Sigmoid colon (tissue), 7 donors: ENCODE measurements at places on chromosomes 5 and 9.

DNA sequence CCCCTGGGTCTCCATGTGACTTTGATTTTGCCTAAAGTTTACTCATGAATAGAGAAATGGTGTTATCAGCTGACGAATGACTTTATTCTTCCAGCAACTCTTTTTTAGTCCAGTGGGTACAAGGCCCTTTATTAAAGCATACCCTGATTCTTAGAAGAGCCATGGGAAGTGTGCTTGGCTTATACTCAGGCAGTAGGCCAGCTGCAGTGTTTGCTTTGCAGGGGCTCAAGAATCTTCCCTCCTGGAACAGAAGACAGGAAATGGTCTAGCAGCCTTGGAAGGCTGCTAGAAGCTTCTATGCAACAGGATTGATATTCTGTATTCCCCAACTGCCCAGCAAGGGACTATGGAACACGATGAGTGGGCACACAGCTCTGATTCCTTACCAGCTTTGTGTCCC is 73.4 kb upstream of the PLPP6 start:
- DNase-seq: no peak

DNA sequence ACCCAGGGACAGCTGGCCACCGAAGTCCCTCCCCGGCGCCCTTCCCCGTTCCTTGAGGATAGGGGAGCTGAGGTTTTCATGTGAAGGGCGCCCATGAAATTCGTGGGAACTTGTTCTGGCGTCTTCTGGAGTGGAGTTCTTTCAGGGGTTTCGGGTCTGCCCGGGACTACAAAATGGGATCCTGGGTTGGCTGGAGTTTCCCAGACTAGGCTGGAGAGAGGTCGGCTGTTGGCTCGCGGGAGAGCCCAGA is 3.6 kb upstream of the RGMB start:
- DNase-seq: no peak

- no peak for DNase-seq
Observed at GRCh38 chr5:42854795-42855194, 43.1 kb upstream of the SELENOP start.

DNA sequence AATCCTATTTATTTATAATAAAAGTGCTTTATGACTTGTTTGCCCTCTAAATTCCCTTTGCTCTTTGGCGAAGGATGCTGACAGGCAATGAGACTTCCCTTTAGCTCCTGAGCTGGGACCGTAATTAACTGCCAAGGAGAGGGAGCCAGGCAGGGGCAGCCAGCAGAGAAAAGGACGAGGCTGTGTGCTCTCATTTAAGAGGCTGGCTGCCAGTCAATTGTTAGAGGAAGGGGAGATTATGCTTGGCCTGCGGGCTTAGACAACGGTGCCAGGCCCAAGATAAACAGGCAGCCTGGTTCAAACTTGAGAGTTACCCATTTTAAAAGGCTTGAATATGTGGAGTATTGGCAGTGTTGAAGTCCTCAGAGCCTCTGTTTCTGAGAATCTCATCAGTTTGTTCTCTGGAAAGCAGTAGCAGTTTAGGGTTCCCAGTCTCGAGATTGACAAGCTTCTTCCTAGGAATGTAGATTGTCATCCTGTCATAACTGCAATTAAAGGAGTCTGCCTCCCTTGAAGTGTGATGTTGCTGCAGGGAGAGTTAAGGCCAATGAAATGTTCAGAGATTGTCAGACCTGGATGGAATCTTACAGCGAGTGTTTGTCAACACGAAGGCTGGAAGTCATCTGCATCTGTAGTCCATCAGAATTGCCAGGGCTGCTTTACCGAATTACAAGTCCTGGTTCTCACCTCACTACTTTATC is 113.2 kb downstream of the JAKMIP2 start:
- DNase-seq: peak; percentile 75

- no peak for DNase-seq
Observed at GRCh38 chr9:100591139-100591538, 13.3 kb downstream of the CAVIN4 start.

GRCh38 chr5:100409660-100410151 is 125.5 kb upstream of the FAM174A start:
- DNase-seq: no peak
